ENCODE measurements at places on chromosomes 3 and 15.

- no peak for DNase-seq
Observed at GRCh38 chr3:150161011-150161410, 190.3 kb upstream of the PFN2 start.

DNA sequence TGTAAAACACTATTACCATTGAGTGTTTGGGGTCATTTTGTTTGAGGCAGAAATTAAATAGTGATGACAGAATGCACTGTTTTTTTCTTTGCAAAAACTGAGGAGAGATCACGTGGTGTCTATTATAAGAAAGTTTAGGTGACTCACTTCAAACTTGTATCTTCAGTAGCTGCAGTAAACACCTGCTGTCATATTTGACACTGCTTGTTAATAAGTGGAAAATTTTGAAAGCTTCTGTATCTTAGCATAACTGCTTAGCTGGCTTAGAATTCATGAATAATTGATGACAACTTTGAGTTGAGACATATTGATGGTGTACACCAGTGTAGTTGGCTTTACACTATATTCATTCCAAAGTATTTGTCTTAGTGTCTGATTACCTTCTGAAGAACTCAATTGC lies 29.7 kb upstream of the MDFIC2 start:
- DNase-seq: no peak

DNA sequence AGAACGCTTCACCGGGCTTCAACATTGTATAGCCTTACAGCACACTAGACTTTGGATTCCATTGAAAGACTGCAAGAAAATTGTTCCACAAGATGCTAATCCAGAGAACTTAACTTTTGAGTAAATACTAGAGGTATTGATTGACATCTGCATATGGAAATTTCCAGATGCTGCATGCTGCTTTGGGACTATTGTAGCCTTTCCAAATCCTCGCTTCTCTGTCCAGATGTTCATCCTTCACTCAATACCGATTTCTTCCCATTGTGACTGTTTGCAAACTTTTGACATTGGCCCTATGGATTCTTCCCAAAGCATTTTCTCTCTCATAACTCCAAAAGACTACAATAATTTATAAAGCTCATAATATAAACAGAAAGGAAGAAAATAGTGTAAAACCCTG lies 41.4 kb downstream of the COL6A6 start:
- DNase-seq: no peak

DNA sequence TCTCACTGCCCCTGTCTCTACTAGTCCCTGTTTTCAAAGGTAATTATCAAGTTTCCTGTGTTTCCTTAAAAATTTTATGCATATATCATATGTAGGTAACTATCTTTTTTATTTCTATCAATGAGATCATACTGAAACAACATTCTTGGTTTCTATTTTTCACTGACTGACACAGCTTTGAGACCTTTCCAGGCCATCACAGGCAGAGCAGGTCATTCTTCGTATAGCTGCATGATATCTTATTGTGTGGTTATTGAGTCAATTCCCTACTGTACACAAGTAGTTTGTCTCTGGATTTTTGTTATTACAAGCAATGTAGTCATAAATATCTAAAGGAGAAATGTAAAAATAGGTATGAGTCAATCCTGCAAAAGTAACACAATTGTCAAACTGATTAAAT lies 169.6 kb downstream of the CFAP20DC start:
- no peak for DNase-seq

DNA sequence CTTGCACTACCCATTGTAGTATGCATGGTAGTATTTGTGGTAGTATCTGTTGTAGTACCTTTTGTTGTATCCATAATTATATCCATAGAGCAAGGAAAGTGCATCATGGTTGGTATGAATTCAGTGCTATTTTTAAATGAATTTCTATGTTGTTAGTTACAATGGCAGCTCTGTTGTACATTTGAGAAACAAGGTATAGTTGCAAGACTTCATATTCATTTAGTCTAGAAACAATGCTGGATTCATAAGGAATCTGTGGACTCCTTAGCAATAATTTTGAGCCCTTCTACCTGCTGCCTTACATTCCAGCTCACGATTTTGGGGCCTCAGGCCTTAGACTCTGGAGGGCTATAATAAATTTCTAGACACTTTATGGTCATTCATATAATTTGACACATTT lies 141.8 kb downstream of the FAM43A start:
- DNase-seq: no peak

- no peak for DNase-seq
Observed at GRCh38 chr3:10444511-10444910, 60.9 kb downstream of the ATP2B2 start.

GRCh38 chr3:186789554-186790260 lies 6.3 kb downstream of the EIF4A2 start:
- DNase-seq: no peak

- DNase-seq: peak; percentile 13
Observed at GRCh38 chr3:14461748-14462324, 59.4 kb downstream of the SLC6A6 start.

DNA sequence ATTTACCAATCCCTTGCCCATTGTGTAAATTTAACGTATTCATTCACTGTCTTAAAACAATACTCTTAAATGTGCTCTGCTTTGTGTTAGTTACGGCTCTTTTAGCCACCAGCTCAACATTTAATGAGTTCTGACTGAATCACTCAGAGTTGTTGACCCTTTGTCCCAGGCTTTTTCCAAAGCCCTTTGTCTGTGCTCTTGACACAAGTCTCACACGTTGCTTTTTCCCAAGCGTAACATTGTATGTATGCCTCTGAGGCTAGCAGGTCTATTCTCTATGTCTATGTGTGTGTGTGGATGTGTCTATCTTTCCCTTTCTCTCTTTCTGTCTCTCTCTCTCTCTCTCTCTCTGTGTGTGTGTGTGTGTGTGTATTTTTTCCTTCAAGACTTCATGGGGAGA lies 435.4 kb upstream of the GOLIM4 start:
- no peak for DNase-seq

DNA sequence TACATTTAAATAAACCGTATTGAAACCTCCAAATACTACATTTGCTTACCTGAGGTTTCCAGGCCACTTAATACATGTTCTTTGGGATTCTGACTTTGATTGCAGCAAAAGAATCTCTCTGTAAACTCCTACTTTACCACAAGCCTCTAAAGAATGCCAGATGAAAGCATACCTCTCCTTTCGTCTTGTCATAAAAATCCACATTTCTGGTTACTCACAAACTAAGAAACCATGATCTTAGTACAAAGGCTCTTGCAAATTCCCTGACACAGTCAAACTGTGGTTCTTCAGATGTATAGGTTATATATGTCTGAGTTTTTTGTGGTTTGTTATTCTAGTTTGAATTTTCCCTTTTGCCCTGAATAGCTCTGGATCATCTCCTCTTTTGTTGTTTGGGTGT lies 188.4 kb downstream of the RAP2B start:
- no peak for DNase-seq

All from NCI-H1105 (cell line).